Amniotic stem cell (primary cell): ENCODE measurements at places on chromosomes 7 and 10.

DNA sequence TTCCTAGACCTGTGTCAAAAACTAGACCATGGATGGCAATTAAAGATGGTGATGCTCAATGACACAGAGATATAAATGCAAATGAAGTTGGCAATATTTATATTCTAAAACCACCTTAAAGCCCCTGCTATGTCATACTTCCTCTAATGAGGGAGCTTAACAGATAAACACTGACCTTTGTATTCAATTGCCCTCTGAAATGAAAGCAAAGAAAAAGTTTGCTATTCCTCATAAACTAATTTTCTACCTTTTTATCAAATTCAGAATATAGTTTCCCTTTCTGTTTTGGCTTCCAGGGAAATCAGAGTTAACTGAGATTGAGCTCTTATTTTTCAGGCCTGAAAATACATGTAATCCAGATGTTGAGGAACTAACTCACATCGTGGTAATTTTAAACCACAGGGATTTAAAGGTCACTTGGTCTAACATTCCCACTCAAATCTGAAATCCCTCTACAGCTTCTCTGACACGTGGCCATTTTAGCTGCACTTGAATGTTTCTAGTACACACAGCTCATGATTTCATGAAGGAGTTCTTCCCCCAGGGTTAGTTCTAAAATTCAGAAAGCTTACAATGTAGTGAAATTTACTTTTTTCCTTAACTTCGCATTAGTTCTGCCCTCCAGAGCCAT, 37.9 kb upstream of the ABCB5 start:
- DNase-seq: no peak

DNA sequence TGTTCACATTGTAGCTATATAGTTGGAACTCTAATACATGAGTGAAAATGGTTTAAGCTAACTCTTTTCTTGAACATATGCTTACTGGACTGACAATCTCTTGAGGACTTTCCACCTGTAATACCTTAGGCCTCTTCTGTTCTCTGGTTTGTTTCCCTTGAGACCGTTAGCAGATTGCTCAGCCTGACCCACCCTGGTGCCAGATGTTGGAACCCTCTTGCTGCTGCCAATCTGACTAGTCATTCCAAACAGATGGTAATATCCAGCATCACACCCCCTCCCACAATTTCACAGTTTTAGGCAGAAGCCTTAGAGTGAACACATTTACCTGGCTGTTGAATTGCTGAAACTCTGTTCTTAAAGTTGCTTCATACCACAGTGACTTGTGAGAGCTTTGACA, 18.7 kb downstream of the CALD1 start:
- no peak for DNase-seq

DNA sequence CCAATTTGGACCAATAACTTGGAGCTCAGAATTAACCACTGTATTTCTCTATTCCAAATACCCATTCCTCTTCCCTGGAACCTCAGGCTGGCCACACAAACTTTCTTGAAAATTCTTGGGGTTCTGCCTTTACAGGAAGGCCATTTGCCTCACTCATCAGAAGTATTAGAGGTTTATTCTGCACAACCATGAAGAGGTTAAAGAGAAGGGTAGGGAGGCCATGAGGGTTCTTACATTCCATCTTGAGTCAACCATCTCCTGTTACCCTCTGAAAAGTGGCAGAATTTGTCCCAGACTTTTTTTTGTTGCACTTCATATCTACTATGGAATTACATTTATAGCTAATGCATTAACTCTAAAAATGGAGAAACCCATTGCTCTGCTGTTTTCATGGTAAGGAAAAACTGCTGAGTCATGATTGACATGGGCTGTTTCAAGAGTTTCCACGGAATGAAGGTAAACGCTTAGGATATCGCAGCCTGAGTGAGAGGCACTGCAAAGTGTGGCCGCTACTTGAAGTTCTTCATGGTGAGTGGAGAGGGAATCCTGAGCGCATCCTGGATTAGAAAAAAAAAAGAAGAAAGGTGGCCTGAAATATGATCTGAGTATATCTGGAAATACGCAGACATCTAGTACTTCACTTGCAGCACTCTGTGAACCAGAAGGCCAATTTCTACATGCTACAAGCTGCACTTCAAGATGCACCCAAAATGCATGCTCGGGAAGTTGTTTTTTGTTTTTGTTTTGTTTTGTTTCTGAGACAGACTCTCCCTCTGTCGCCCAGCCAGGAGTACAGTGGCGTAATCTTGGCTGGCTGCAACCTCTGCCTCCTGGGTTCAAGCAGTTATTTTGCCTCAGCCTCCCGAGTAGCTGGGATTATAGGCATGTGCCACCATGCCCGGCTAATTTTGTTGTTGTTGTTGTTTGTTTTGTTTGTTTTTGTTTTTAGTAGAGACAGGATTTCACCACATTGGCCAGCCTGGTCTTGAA, 83.7 kb downstream of the KIAA1217 start:
- no peak for DNase-seq

GRCh38 chr10:6039711-6040110, 22.5 kb downstream of the IL2RA start:
- DNase-seq: no peak

- DNase-seq: no peak
Observed at GRCh38 chr10:59585046-59585700, 124.5 kb downstream of the SLC16A9 start.

GRCh38 chr7:48454750-48455192, 283.5 kb downstream of the ABCA13 start:
- no peak for DNase-seq

GRCh38 chr7:95718577-95719410, 53.6 kb upstream of the DYNC1I1 start:
- DNase-seq: no peak

GRCh38 chr10:11108356-11108755, 90.7 kb downstream of the CELF2 start:
- no peak for DNase-seq

- DNase-seq: no peak
Observed at GRCh38 chr10:127889605-127890195, 3.0 kb downstream of the CLRN3 start.

- DNase-seq: no peak
Observed at GRCh38 chr7:55438085-55438756, 73.1 kb downstream of the LANCL2 start.

DNA sequence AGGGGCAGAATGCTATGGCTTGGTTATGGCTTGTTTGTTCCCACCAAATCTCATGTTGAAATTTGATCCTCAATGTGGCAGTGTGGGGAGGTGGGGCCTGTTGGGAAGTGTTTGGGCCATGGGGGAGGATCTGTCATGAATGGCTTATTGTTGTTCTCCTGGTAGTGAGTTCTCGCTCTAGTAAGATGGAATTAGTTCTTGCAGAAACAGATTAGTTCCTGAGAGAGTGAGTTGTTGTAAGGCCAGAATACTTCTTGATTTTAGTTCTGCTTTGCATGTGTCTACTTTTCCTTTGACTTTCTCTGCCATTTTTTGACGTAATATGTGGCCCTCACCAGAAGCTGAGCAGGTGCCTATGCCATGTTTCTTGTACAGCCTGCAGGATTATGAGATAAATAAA, 188.2 kb downstream of the KIF20B start:
- DNase-seq: no peak

GRCh38 chr7:1543826-1544177, 12.2 kb downstream of the TMEM184A start:
- no peak for DNase-seq

DNA sequence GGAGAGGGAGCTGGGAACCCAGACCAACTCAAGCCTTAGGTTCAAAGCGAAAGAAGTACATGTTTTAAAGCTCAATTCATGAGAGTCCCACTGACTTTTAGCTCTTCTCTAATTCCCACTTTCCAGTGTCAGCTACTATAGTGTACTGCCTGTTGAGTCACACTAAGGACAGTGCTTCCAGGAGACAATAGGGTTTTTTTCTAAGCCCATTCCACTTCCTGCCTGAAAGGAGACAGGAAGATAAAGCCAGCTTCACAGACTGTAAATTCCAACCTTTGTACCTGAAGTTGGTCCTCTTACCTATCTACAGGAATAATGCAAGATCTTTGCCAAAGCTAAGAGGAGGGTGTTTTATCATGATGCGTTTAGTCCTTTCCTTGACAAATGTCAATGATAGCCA, 4.4 kb downstream of the MSRB2 start:
- DNase-seq: no peak

DNA sequence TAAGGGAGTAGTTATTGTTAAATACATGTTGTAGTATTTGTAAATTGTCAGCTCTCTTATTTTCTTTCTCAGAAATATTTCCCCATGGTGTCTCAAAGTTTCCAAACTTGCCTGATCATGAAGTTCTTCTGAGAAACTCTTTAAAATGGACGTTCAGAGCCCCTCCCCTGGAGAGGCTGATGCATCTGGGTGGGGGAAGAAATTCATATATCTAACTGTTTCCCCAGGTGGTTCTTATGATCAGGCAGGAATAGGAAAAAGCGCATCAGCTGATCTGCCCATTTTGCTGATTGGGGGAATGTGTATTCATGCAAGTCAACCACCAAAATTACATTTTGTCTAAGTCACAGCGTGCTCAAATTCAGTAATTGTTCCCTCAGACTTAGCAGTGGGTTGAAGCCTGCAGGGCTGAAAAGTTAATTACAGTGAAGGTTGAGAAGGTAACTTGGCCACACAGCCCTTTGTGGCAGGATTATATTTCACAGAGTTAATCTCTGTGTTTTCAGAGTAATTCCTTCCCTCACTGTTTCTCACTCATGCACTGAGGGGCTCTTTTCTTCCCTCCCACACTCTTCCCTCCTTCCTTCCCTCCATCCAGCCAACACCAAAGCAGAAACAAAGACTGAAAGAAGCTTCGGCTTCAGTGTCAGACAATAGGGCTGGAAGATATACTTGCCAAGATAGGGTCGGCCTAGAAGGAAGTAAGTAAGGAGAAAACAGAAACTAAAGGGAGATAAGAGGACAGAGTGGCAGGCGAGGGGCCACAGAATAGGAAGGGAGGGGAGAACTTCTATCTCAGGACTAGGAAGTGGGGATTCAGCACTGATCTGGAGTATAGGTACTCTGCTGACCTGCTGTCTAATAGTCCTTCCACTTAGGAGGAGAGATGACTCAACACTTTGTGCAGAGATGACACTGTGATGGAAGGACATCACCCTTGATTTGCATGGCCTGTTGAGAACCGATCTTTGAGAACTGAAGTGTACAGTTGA, 50.5 kb upstream of the STARD3NL start:
- no peak for DNase-seq

DNA sequence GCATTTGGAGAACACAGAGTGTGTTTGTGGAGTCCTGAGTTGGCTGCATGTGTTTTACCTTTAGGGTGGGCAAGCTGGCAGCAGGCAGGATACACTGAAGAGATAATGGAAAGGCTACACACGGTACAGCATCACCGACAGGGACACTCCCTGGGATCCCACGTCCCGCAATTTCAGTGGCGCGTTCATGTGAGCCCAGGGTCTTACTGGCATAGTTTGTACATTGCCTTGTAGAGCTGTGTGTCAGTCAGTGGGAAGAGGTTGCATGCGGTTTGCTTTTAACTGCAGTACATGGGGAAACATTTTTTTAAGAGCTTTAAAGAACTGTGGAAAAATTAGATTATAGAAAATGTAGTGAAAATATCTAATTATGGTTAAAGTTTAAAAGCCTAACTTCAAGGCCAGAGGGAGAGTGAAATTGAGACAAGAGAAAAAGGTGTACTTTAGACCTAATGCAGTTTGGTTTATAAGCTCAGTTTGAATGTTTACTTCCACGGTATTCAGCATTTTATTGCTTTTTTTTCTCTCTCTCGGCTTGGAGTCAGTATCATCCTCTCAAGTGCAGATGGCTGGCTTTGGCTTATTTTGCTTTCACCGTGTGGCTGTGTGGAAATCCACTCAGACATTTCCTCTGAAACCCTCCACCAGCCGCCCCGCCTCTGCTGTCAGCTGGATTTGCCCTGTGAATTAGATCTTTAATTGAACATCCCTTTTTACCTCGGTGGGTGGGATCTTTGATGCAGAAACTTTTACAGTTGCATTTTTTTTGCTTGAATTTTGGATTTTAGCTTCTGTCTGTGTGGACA, 364.2 kb upstream of the COBL start:
- no peak for DNase-seq

DNA sequence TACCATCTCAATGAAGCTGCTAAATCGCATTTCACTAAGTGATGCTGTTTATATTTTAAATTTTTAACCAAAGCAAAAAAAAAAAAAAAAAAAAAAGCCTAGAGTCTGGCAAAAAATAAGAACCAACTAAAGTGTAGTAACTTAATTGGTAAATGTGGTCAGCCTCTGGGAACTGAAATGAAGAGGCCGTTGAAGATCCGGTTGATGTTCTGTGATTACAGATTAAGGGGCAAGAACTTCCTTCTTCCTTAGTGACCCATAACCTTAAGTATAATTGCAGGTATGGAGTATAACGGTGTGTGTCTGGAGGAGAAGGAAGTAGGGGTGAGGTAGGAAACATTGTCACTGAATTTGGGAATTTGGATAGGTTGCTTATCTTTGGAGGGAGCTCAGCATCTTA, 7.7 kb upstream of the SRGN start:
- no peak for DNase-seq

DNA sequence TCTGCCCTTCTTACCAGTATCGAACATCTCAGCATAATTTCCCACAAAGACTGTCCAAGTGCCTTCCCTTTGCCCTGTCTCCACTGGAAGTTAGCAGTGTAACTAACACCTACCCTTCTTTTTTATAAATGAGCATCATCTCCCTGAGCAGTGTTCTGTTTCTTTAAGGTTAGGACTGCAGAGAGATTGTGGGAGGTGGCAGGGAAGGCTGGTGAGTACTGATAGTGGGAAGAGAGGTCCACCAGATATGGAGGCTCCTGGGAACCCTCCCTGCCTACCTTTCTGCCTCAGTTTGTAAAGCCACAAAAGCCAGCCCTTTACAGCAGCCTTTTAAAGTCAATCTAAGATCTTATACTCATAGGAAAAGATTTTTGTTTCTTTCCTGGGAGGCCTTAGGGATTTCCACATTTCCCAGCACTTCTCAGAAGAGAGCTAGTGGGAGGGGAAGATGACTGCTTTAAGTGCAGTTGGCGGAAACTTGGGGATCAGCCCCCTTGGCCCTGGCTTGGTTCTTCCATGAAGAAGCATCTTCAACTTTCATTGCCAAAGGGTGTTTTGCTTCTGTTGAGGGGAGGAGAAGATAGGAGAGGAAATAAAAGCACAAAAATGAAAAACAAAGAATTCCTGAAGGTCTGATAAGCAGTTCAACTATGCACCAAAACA, 36.6 kb upstream of the CALD1 start:
- peak; percentile 37 for DNase-seq

DNA sequence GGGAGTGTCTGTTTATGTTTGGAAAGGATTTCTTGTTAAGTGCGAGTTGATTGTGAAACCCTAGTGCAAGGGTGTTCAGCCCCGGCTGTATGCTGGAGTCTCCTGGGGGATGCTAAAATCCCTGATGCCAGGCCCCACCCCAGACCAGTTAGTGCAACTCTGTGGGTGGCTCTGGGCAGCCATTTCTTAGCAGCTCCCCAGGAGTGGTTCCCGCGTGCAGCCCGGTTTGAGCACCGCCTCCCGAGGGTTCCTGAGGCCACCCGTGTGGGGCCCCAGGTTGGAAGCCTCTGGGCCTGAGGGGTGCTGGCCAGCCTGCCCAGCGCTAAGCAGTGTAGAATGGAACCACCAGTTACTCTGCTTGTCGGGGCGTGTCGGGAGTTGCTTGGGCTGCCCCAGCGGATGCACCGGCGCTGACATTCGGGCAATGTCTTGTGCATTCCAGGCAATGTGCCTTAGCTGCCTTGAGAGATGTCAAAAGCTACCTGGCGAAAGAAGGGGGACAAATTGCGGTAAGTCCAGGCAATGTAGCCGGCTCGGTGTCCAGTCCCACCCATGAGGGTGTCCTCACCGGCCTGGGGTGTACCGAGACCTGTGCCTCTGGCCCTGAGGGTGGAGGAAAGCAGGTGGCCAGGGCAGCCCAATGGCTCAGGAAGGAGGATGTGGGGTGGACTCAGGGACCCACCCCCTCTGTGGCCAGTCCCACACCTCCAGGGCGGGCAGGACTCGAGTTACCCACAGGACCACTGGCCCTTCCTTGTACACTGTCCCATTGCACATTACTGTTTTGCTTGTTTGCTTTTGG, 13.2 kb downstream of the PFKFB3 start:
- no peak for DNase-seq
